CD8-positive, alpha-beta memory T cell (primary cell): ENCODE measurements at places on chromosomes 1 and 21. TPM values are rescaled to one million over a fixed set of nuclear protein-coding genes. Genes with fewer than 3 reads are reported as not detected.

DNA sequence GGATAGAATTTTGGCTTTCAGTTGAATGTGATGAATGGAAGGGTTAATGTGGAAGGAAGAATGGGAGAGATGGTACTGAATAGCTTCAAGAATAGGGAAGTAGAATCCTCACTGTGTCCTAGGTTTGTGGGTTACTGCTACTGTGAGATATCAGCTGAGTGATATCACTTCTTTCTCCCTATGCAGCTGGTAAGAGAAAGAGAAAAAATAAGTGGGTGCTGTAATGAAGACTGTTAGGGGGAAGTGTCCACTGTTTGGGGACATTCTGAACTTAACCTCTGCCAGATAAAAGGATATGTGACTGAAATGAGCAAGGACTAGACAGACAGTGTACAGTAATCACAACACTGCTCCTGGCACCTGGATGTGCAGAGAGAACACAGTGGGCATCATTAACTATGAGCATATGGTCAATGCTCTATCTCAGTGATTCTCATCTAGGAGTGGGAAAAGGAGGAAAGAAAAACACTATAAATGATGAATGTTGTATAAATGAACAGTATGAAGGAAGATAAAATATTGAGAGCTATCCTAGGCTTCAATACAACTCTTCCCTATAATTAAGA, 25.6 kb upstream of the MOB3C start:
- H3K36me3 ChIP-seq, result no peaks in the 10 kb centered on the region

DNA sequence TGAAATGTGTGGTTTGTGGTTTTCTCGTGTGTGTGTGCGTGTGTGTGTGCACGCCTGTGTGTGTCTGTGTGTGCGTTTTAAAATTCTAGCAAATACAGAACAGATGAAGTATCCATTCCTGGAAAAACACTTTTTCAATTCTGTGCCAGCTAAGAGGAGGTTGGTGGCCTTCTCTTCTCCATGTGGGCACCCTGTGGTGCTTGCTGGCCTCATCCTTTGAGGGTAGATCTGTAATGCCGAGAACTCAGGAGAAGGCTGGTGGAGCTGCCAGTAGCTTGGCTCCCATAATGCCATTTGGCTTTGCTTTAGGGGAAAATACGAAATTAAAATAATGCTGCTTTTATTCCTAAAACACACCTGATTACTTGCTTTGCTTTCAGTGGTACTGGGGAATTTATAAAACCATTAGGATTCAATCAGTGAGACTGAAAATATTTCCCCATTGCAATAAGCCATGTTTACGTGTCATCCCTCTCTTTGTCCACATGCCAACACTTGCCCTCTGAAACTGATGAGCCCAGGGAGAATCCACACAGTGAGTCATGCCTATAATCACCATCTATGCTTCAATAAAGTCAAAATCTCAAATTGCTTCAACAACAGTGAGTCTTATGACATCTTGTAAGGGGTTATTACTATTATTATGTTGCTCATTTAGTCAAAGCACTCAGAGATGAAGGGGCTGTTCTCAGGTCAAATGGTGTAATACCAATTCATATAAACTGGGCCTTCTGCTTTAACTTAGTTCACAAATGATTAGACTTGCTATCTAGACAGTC, 39.2 kb downstream of the ABCA4 start:
- no peaks in the 10 kb centered on the region for H3K36me3 ChIP-seq
- no peak overlapping the region for H3K4me3 ChIP-seq
- DNase-seq, result no peak
- H3K27ac ChIP-seq, result no peak overlapping the region
- H3K27me3 ChIP-seq, result peaks cover 4% of the 10 kb centered on the region

VASH2 gene
- 0.18 TPM for total RNA-seq

- no peak overlapping the region for H3K27ac ChIP-seq
- no peaks in the 10 kb centered on the region for H3K27me3 ChIP-seq
- no peaks in the 10 kb centered on the region for H3K36me3 ChIP-seq
- no peak overlapping the region for H3K4me3 ChIP-seq
- no peaks in the 10 kb centered on the region for H3K4me1 ChIP-seq
- DNase-seq, result no peak
Measured at GRCh38 chr1:36475341-36475740, 7.4 kb downstream of the CSF3R start.

IKBKE gene
- total RNA-seq, result 17.1 TPM

FNDC5 gene
- not detected for total RNA-seq

C1QB gene
- total RNA-seq, result 0.53 TPM

GRCh38 chr21:39902986-39903385, 35.7 kb downstream of the PCP4 start:
- no peaks in the 10 kb centered on the region for H3K27me3 ChIP-seq
- DNase-seq, result no peak
- no peak overlapping the region for H3K4me3 ChIP-seq

CELA3A gene
- total RNA-seq, result not detected

DNA sequence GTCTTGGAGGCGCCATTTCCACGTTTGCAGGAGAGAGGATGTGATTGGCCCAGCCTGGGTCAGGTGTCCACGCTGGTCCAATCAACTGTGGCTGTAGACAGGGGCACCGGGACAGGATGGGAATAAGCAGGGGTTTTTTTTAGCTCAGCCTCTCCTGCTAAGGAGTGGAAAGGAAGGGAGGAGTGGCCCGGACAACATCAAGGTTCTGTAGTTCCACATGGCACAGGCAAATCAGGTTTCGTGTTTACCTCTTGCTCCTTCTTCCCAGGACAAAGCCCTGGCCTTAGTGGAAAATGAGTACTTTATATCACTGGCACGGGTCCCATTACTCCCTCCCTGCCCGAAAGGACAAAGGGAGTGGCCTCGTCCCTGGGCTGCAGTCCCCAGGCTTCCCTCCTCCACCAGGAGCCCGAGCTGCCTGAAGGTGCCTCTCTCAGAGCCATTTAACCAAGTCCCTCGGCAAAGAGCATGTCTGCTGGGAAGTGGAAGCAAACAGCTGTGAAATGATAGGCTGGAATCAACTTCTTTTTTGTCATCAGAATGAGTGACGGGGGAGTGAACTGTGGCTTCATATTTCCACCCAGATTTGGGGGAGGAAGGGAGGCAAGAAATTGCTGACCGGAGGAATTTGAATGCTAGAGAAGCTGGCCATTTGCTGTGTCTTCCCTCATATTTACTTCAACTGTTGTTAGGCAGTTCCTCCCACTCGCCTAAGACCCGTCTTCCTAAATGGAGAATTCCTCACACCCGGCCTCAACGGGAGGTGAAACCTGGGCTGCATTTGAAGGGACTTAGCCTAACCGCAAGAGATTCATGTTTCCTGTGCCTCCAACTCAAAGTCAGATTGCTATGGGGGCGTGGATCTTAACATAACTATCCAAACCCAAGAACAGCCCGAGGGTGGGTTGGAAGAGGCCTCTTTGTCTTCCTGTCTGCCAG, 84.9 kb upstream of the SLC44A3 start:
- H3K27ac ChIP-seq, result no peak overlapping the region
- DNase-seq, result no peak
- H3K36me3 ChIP-seq, result no peaks in the 10 kb centered on the region
- H3K4me1 ChIP-seq, result no peaks in the 10 kb centered on the region

GRCh38 chr1:183394435-183394834, 23.7 kb downstream of the NMNAT2 start:
- no peak overlapping the region for H3K4me3 ChIP-seq
- H3K4me1 ChIP-seq, result no peaks in the 10 kb centered on the region
- no peak overlapping the region for H3K27ac ChIP-seq

CYP4Z1 gene
- not detected for total RNA-seq

HEYL gene
- total RNA-seq, result 0.07 TPM

IL10 gene
- total RNA-seq, result 7.6 TPM

- DNase-seq, result no peak
- no peaks in the 10 kb centered on the region for H3K36me3 ChIP-seq
Measured at GRCh38 chr1:26055041-26055440, 9.1 kb upstream of the SLC30A2 start.

DNA sequence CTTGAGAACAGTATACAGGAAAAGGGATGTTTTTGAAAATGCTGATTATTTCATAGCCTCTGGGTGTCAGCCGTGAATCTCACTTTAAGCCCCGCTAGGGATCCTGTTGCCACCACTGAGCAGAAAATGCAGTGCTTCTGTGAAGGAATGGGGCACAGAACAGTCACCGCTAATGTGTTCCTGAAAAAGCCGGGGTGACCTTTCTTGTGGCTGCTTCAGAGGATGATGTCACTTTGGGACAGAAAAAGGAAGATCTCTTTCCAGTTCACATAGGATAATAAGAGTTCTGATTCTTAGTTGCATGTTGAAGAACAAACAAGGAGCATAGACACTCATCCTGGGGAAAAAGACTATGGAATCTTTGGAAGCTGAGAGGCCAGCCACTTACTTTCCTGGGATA, 349.6 kb downstream of the DISC1 start:
- H3K27ac ChIP-seq, result no peak overlapping the region
- no peaks in the 10 kb centered on the region for H3K36me3 ChIP-seq
- no peak overlapping the region for H3K4me3 ChIP-seq
- DNase-seq, result no peak

GRCh38 chr1:168970926-168971659, 135.4 kb upstream of the ATP1B1 start:
- no peaks in the 10 kb centered on the region for H3K36me3 ChIP-seq
- no peak overlapping the region for H3K27ac ChIP-seq
- no peak overlapping the region for H3K4me3 ChIP-seq
- H3K4me1 ChIP-seq, result no peaks in the 10 kb centered on the region
- H3K27me3 ChIP-seq, result no peaks in the 10 kb centered on the region
- DNase-seq, result no peak

DNA sequence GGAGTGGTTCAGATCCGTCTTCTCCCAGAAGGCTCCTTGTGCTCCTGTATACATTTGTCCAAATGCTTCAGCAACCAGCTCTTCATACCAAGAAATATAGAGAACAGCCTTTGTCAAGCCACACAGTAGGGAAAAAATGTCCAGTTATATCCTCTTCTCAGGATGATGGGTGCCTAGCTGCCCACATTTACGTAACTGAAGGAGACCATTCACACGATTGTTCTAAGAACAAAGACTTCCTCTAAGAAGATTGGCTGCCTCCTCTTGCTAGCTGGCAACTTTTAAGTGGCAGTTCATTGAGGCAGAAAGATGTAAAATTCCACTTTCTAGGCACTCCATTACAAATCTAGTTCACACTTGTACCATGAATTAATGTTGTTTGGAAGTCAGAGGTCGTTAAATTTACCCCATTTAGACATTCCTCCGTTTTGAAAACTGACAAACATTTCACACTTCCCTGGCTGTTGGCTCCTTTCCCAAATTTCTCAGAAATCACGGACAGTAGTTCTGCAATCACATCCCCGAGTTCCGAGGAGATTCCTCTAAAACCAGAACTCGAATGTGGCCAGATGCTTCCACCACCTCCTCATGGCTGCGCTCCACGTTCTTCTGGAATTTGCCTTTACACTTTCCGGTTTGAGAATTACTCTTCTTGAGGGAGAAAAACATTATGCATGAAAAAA, 45.6 kb upstream of the CSF1 start:
- no peaks in the 10 kb centered on the region for H3K27me3 ChIP-seq
- no peaks in the 10 kb centered on the region for H3K4me1 ChIP-seq
- no peak overlapping the region for H3K4me3 ChIP-seq
- H3K36me3 ChIP-seq, result no peaks in the 10 kb centered on the region
- DNase-seq, result no peak
- no peak overlapping the region for H3K27ac ChIP-seq

FAM20B gene
- 39.2 TPM for total RNA-seq

IGSF5 gene
- not detected for total RNA-seq

DNASE2B gene
- total RNA-seq, result not detected

CCDC181 gene
- 0.24 TPM for total RNA-seq

CEP170 gene
- total RNA-seq, result 29.9 TPM

- no peak overlapping the region for H3K4me3 ChIP-seq
- H3K27me3 ChIP-seq, result no peaks in the 10 kb centered on the region
- no peak for DNase-seq
- peaks cover 16% of the 10 kb centered on the region for H3K4me1 ChIP-seq
- H3K27ac ChIP-seq, result no peak overlapping the region
Measured at GRCh38 chr1:14964711-14965055, 188.9 kb upstream of the TMEM51 start.

DNA sequence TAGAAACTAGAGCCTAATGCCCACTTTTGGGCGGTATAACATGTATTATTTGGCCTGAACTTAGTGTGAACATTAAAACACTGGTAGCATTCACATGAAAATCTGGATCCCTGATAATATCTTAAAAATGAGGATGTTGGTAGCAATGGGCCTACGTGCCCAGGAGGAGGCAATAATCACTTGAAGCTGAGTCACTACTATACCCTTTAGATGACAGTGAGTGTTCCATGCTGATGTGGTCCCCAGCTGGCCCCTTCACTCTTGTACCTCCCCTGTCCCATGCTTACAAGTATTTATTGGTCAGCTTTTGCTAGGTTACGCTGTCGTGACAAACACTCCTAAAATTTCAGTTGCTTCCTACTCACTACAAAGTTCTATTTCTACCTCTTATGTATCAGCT, 23.0 kb upstream of the POU2F1 start:
- no peak overlapping the region for H3K4me3 ChIP-seq
- H3K36me3 ChIP-seq, result no peaks in the 10 kb centered on the region
- H3K27ac ChIP-seq, result no peak overlapping the region

DNA sequence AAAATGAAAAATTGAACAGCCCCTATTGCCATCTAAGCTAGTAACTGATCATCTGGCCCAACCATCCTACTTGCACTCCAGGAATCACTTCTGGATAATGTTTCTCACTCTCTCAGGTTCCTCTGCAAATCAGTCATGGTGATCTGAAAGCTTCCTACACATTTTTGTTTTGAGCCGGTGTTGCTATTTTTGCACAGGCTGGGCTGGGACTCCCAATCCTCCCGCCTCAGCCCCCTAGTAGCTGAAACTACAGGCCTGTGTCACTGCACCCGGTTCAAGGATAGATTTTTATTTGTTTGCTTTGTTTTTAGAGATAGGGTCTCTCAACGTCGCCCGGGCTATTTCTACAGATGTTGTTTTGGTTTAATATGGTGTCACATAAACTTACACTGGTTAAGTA, 40.5 kb upstream of the HMCN1 start:
- H3K27ac ChIP-seq, result no peak overlapping the region
- H3K36me3 ChIP-seq, result no peaks in the 10 kb centered on the region
- H3K27me3 ChIP-seq, result no peaks in the 10 kb centered on the region
- H3K4me1 ChIP-seq, result peaks cover 14% of the 10 kb centered on the region
- H3K4me3 ChIP-seq, result peak overlapping the region; percentile 53

- H3K4me1 ChIP-seq, result peaks cover 8% of the 10 kb centered on the region
- H3K27ac ChIP-seq, result no peak overlapping the region
- no peaks in the 10 kb centered on the region for H3K27me3 ChIP-seq
- no peak overlapping the region for H3K4me3 ChIP-seq
- H3K36me3 ChIP-seq, result peaks cover 8% of the 10 kb centered on the region
Measured at GRCh38 chr21:15776818-15777217, 47.0 kb downstream of the USP25 start.

PTGS2 gene
- total RNA-seq, result 3.1 TPM

MFSD2A gene
- total RNA-seq, result 28.7 TPM

- no peaks in the 10 kb centered on the region for H3K27me3 ChIP-seq
- DNase-seq, result no peak
- H3K36me3 ChIP-seq, result no peaks in the 10 kb centered on the region
- no peaks in the 10 kb centered on the region for H3K4me1 ChIP-seq
- no peak overlapping the region for H3K27ac ChIP-seq
- H3K4me3 ChIP-seq, result no peak overlapping the region
Measured at GRCh38 chr1:226964611-226965486, 24.8 kb downstream of the COQ8A start.

- H3K27me3 ChIP-seq, result no peaks in the 10 kb centered on the region
- no peak overlapping the region for H3K27ac ChIP-seq
- no peaks in the 10 kb centered on the region for H3K36me3 ChIP-seq
Measured at GRCh38 chr1:225460021-225460736, 32.3 kb upstream of the LBR start.
